ENCODE measurements at places on chromosomes 7 and 10.

- no peak for DNase-seq
These were observed 1.1 kb upstream of the CAMK2B start for GRCh38 chr7:44326261-44327125.

- DNase-seq: no peak
These were observed 185.6 kb downstream of the C7orf25 start for GRCh38 chr7:42726066-42726785.

DNA sequence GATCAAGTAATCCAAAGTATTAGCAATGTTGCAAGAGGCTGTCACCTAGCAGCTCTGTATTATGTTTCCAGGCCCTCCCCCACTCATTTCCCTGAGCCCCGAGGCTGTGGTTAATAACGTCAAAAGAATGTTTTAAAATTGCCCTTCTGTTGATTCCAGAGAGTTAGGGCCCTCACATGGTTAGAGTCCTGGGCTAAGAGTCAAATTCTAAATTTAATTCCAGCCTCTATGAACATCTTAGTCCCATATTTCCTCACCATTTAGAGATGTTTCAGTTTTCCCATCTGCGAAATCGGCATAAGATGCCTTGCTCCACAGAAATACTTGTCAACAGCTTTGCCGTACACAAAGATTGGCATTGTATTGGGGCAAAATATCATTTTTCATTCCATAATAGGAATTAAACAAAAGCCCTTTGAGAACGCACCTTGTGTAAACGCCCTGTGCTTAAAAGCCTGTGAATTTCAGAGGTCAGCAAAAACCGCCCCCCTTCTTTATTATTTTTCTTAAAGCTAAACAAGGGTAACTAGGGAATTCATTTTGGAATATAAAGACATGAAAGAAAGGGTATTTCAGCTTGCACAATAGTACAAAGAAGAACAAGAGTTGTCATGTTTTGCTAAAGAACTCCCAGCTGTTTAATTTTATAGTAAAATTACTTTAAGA lies 135.8 kb downstream of the ARID5B start:
- no peak for DNase-seq

DNA sequence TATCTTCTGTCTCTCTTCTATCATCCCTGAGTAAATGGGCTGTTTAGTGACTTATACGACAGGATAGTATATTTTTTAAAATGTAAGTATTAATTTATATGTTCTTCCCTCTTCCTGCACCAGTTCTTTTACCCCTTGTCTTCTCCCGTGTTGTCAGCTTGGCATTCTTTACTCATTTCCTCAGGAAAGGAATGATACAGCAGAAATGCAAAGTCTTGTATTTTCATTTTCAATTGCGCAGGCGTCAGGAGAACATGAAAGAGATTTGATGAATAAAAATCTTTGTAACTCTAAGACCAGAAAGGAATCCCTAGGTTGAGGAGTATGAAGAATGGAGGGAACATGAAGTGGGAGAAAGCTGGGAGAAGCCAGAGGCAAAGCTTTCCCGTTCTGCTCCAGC lies 18.8 kb upstream of the VPS41 start:
- no peak for DNase-seq

DNA sequence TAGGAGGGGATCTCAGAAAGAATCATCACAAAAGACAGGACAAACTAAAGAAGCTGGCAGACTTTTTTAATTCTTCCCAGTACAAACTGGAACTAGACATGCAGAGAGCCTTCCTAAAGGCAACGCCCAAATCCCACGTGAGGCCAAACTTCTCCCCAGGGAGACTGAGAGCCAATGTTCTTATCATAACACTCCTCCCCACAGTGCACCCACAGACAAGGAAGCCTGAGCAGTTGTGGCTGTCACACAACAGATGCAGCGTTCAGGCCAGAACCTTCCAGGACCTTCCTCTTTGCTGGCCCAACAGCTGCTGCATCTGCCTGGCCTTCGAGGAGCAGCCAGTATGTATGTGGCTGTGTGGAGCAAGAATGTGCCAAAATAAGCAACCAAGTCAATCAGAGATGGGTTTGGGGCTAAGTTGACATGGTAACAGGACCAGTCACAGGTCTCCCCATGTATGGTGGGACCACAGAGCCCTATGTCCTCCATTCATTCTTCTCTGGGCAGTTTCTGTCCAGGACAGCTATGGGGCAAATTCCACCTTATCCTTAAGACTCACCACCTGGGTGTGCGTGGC lies 34.9 kb downstream of the SRPK2 start:
- no peak for DNase-seq

DNA sequence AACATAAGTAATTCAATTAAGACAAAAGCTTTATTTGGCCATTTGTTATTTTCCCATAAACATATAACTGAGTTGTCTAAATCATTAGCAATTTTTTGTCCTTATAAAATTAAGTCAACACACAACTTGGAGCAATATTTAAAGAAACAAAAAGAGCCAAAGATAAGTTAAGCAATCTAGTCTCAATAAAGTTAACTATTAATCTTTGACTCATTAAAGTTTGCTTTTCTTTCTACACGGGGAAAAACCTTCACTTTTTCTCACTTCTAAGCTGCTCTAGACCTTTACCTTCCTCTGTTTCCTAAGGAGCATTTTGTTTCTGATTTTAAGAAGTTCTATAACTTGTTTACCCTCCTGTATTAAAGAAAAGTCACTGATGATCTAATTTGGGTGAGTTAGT lies 867.1 kb upstream of the PHF14 start:
- DNase-seq: no peak
